ENCODE measurements at places on chromosomes 12 and 14.

- peak; percentile 14 for DNase-seq
Observed at GRCh38 chr12:57195186-57195585, 21.4 kb upstream of the NXPH4 start.

DNA sequence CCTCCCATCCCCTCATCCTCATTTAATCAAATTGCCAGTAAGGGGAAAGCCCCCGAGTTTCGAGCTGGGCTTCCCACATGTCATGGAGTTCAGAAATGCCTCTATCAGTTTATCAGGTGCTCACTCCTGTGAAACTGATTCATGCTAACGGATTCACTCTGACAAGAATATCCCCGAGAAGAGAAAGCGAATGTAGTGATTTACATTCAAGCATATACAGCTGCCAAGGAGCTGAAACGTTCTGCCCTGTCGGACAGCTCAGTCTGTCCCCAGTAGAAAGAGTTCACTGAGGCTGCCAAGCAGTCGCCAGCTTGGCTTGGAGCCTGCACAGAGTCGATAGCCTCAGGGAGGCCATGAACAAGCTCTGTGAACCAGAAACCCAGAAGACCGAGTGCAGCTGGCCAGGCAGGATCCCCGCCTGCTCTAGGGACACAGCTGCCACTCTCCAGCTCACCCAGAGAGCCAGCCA is 88.4 kb downstream of the TMCC3 start:
- peak; percentile 79 for DNase-seq

GRCh38 chr14:71742485-71742884 is 189.7 kb upstream of the RGS6 start:
- no peak for DNase-seq

DNA sequence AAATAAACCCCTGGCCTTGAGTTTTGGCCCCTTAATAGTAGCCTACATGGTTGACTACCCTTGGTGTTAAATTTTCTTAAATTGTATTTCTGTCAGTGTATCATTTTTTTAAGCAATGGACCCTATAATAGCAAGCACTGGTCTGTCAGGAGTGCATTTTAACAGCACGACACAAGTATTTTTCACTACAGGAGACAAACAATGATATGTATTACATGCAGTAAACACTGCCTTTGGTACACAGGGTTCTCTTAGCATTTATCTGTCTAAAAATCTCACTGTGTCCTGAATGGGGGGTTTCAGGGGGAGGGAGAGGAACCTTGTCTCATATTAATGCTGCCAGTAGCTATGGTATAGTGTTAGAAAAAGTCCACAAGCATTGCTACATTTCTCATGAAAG is 18.4 kb downstream of the LMO3 start:
- no peak for DNase-seq

DNA sequence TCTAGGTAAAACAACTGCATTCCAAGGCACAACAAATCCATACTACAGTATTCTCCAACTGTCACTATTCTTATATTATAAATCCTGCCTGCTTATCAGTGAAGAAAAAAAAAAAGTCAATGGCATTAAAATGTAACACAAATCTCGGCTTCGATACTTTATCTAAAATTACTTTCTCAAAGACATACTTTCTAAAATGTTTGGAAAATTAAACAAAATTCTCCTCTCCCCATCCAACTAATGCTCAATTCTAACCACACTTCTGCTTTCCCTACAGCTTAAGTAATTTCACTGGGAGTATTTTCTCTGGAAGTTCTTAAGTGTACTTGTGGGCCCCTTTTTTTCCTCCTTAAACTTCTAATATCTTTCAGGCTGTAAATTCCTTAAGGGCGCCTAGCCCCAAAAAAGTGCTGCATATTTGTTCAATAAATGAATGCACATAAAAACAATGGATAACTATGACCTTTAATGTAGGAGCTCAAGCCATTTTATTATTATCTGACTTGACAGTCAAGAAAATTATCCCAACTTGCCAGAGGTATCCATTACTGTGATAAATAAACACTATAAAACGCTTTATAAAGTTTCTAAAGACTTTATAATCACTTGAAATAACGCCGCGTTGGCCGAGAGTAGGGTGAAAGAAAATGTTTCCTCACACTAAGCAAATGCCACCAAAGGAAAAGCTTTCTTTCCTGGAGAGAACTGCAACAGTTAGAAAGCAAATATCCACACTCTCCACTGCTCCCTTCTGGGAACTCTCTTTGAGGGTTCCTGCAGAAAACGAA is 977 bp downstream of the HEATR5A start:
- no peak for DNase-seq

GRCh38 chr14:28467611-28468010 is 299.0 kb upstream of the FOXG1 start:
- DNase-seq: no peak
